ENCODE measurements at places on chromosomes 12 and 14.

DNA sequence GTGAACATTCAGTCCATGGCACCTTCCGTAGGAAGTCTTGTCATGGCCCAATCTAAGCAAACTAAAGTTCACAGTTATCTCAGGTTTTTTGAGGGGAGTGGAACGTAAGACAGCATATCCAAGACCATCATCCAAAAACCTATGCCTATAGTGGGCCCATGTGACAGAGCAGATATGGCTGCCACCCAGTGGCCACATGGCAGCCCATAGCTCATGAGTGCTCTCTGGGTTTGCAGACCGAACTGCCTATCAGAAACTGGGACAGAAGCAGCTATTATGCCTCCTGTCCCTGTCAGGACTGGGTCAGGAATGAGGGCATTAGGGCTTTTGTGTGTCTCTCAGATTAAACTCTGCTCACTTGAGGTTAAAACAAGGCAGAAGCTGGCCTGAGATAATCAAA lies 503.7 kb downstream of the NRXN3 start:
- DNase-seq, result no peak

GRCh38 chr14:63564318-63564717 lies 21.1 kb upstream of the PPP2R5E start:
- DNase-seq, result no peak

GRCh38 chr12:91723191-91723590 lies 422.5 kb downstream of the BTG1 start:
- no peak for DNase-seq

DNA sequence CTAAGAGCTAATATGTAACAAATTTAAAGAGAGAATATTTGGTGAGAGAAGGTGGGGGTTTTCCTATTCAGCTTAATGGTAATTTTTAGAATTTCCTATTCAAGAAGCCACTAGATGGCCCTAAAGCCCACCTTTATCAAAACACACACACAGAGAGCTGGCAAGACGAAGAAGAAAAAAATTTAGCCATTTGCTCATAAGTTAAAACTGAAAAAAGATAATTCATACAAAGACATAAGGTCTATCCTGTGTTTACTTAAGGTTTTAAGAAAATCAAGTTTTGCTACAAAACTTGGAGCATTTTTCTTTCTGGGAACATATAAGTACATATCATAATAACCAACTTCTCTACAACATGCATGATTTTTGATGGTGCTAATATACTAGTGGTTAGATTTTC lies 46.8 kb upstream of the PCED1B start:
- DNase-seq, result peak; percentile 57

DNA sequence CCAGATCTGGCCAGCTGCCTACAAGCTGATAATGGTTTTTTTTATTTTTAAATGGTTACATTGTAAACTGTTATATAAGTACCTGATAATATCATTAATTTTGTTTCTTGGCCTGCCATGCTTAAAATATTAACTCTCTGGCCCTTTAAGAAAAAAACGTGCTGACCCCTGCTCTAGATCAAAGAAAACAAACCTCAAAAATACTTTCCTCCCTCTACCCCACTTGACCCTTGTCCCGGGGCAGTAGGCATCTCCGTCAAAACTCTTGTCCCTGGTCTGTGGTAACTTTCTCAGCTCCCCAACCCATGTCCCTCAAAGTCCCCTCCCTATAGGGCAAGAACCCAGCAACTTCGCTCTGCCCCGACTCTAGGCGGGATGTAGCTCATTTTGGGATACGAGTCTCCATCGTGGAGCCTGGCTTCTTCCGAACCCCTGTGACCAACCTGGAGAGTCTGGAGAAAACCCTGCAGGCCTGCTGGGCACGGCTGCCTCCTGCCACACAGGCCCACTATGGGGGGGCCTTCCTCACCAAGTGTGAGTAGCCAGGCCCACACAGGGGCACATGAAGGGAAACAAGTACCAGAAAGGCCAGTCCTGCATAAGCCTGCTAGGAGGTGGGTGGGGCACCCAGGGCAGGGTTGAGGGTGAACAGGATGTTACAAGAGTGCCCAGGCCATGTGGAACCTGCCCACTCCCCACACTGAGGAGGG lies 3.5 kb downstream of the RDH5 start:
- DNase-seq, result no peak

DNA sequence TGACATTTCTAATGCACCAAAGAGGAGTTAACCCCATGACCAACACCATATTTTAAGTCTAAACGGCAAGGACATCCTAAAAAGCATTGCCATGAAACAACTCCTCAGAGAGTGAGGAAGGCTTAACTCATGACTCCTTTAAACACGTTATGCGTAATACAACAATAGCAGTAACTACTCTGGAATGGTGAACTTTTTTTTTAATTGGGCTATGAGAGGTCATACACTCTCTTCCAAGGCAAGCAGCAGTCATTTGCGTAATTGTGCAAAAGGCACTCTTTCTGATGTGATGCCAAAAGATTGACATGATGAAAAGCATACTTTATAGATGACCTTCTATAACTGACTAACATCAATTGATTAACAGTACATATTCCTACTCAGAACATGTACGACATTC lies 39.4 kb downstream of the RHOJ start:
- DNase-seq, result no peak

GRCh38 chr12:9163392-9163791 lies 44.8 kb downstream of the PZP start:
- no peak for DNase-seq

DNA sequence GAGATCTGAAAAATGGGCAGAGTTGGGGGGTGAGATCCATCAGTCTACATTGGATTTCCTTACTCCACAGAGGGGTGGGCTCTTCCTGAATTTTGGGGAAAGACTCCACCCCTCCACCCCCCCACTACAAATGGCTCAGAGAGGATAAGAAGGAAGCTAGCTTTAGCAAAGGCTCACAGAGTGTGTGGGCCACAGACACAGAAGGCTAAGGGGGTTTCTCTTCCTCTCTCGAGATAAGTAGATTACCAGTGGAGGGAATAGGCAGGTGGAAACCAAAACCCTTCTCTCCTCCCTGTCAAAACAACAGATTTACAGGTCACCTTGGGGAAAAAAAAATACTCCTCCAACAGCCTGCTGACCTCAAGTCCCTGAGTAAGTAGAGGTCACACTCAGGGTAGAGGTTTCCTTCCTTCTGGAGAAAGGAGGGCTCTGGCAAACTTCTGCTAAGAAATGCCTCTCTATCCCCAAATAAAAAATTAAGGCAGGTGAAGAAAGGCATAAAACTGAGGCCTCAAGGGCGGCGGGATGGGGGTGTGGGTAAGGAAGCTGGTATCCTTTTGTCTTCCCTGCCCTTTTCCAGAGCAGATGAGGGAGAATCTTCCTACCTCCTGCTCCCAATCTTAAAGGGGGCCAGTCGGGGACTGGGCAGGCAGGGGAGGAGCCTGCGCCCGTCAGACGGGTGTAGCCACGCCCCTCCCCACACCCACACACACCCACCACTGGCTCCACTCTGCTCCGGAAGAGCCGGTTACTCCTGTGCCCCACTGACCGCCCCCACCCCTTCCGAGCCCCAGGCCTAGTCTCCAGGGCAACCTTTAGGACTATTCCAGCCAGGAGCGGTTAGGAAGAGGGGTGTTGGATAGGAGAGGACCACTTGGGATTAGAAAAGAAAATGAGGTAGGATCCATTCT lies 1.9 kb upstream of the BAZ2A start:
- DNase-seq, result no peak

DNA sequence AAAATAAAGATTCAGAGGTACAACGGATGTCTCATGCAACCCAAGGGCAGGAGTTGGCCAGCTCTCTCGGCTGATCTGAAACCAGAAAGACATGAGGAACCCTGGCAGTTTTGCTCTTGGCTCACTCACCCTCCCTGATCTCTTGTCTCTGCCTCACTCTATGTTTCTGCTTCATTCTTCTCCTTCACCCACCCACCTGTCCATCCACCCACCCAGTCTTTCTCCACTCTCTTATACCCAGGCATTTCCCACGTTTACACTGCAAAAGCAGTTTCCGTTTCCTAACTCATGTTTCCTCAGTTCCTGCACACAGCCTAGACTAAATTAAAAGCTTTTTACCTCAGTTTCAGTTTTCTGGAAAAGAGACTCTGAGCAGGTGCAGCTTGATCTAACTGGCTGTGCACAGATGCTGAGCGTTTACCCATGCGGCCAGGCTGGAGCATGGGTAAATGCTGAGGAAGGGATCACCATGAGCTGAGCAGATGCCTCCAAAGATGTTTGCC lies 157.6 kb downstream of the PRKCH start:
- no peak for DNase-seq

DNA sequence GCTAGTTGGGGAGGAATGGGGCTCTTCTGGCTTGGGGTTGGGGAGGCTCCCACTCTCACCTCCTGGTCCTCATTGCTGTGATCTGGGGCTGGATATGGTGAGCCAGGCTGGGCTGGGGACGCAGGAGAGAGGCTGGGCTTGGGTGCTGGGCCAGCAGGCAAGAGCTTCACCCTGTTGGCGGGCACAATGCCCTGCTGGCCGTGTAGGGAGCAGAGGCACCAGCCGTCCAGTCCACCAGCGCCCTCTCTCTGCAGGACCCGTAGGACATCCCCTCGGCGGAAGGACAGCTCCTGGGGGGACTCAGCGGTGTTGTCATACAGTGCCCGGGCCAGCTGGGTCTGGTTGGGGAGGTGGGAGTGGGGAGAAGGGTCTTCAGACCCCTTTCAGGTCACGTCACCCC lies 4.5 kb downstream of the EFS start:
- no peak for DNase-seq

- DNase-seq, result no peak
These were observed 117.6 kb downstream of the TRMT5 start for GRCh38 chr14:60863249-60863648.

GRCh38 chr14:72178517-72178916 lies 246.3 kb downstream of the RGS6 start:
- DNase-seq, result no peak

GRCh38 chr14:64208261-64208660 lies 85.9 kb downstream of the ESR2 start:
- no peak for DNase-seq

DNA sequence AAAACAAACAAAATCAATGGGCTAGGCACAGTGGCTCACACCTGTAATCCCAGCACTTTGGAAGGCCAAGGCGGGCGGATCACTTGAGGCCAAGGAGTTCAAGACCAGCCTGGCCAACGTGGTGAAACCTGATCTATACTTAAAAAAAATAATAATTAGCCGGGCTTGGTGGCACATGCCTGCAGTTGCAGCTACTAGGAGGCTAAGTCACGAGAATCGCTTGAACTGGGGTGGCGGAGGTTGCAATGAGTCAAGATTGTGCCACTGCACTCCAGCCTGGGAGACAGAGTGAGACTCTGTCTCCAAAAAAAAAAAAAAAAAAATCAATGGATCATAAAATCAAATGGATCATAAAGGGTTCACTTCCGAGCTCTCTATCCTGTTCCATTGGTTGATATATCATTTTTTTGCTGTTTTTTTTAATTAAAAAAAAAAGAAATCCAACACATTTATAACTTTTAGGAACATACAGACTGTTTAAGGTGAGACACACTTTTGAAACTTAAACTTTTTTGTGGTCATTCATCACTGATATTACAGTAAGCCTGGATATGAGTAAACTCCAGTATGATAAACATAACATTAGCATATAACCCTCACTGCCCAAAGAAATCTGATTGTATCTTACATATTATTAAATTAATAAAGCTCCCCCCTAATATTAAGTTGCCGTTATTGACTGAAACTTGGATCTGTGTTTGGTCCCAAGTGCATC lies 22.1 kb downstream of the MOK start:
- no peak for DNase-seq

DNA sequence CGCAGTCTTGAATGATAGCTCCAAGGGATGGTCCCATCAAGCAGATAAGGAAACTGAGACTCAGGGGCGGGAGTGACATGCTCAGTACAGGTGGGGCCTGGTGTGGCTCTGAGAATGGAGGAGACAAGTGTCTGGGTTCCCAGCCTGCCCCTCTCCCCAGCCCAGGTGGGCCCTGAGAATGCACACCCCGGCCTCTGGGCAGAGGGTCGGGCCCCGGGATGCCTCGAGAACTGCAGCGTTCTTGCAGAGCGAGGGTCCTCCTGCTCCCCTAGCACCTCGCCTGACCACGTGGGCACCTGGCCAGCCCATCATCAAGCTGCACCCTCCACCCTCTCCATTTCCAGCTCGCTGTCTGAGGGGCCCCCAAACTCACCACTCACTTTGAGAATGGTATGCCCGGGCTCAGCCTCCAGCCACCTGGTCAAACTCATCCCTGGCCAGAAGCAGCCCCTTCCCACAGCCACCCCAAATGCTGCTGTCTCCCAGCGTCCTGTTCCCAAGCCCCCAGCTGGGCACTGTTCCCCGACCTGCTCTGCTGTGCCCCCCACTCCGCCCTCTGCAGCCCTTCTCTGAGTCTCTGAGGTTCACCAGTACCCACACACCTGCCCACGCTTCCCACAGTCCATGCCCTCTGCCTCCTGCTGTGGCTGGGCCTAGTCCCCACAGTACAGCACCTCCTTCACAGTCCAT lies 44.3 kb downstream of the CYP46A1 start:
- DNase-seq, result no peak

GRCh38 chr12:78208092-78208491 lies 377.4 kb downstream of the NAV3 start:
- DNase-seq, result no peak

GRCh38 chr12:12432364-12432763 lies 75.5 kb downstream of the BORCS5 start:
- no peak for DNase-seq

- no peak for DNase-seq
These were observed 156.6 kb downstream of the CALM1 start for GRCh38 chr14:90553298-90553920.

DNA sequence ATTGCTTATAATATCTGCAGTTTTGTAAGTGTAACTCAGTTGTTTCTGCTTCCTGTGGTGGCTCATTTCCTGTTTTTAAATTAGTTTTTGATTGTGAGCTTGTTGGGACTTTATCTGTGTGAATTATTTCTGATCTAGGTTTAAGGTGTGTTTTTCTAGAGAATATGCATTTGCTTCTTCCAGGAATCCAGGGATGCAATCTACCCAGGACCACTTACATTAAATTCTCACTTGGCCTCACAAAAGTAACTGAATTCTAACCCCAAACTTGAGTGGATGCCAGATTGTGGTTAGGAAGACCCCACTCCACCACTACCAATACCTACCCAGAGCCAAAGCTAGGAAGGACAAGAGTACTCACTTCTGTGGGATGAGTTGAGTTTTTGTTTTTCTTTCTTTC lies 11.9 kb downstream of the STYX start:
- no peak for DNase-seq

GRCh38 chr14:58072288-58073071 lies 79.5 kb downstream of the ARMH4 start:
- no peak for DNase-seq

Data from amniotic stem cell (primary cell).